Suprapubic skin (tissue), 4 donors: ENCODE measurements at places on chromosomes 2 and 18.

DNA sequence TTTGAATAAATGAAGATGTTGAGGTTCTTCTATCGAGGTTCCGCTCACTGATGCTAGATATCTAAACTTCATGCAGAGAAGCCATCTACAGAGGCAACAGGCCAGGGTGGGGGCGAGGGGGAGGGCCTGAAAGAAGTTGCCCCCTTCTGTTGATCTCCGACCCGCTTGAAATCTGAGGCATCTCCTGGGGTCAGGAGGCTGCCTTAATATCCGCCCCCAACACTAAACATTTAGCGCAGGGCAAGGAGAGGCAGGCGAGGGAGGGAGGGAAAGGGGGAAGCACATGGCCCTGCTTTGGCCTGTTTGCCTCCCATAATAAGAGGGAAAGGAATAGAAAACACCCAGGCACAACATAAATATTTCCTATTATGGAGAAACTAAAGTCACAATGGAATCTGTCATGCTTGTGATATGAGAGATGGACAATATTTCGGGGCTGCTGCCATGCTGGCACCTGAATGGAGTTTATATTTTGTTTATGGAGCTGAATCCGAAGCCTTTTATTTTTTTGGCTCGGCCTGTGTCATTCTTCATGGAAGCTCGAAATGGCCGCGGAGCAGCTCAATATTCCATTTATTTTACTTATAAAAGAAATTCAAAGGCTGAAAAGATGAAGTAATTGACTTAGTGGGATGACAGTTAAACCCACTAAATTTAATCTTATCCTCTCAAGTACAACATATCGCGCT is 221.1 kb downstream of the INSIG2 start:
- H3K27me3 ChIP-seq: no peaks in the 10 kb centered on the region
- peaks cover 11% of the 10 kb centered on the region for H3K4me1 ChIP-seq
- H3K36me3 ChIP-seq: no peaks in the 10 kb centered on the region
- peak overlapping the region; percentile 54 for H3K4me3 ChIP-seq
- DNase-seq: no peak

- peaks cover 8% of the 10 kb centered on the region for H3K27me3 ChIP-seq
- H3K36me3 ChIP-seq: no peaks in the 10 kb centered on the region
- no peaks in the 10 kb centered on the region for H3K4me1 ChIP-seq
- H3K27ac ChIP-seq: no peak overlapping the region
- no peak for DNase-seq
- no peak overlapping the region for H3K4me3 ChIP-seq
Measured at GRCh38 chr2:95015261-95015912, 10.1 kb upstream of the MAL start.

DNA sequence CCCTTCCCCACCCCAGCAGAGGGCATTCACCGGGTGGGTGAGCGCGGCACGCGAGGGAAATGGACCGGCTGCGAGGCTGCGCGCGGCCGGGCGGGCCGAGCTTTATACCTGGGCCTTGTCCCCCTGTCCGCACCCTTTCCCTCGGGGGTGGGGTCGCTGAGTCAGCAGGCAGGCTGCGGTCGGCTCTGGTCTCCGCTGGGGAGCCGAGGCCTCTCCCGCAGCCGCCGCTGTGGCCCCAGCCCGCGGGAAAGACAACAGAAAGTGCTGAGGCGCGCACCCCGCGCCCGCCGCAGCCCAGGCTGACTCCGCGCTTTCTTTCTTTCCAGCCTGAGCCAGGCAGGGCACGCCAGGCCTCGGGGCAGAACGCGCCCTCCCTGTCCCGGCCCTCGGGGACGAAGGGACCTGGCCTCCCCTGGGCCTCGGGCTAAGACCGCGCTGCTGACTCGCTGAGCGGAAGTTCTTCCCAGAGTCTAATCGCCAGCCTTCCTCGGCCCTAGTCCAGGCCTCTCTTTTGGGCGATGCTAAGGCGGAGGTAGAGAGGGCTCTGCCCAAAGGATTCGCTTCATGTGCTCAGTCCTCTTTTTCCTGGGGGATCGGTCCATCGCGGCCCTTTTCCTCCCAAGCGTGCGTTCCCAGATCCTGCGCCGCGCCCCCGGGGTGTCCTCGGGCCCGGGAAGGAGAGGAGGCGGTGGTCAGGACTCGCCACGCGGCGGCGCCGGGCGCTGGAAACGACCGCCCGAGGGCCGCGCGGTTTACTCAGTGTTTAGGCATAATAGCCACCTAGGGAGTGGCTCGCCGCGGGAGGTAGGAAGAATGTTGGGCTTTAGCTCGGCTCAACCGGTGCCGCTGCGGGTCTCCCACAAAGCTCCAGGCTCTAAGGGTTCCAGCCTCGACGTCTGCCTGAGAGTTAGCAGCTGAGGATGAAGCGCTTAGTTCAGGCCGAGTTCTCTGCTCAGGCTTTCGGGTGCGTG is at the start of gene CRYBA2:
TSS of gene CRYBA2 (minus strand) at position 78 of the 971 bp plus-strand sequence. CDS start 246 bp downstream, outside the sequence.
- H3K27me3 ChIP-seq: peaks cover 91% of the 10 kb centered on the region
- peaks cover 27% of the 10 kb centered on the region for H3K4me1 ChIP-seq
- no peaks in the 10 kb centered on the region for H3K36me3 ChIP-seq
- no peak within 1 kb of the TSS for H3K27ac ChIP-seq

DNA sequence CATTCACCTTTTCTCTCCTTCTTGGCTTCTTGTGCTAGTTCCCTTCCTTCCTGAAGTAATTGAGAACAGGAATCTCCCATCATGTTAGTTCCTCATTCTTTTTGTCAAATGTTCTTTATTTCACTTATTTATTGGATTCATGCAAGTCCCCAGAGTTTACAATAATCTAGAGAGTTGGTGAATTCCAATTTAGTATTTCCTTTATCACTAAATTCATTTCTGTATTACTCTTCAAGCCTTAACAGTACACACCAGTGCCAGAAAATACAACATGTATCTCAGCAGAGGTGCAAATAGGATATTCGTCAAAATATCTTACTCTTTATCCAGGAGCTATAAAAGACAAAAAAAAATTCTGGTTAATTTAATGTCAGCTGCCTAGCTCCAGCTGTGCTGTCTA is 121.9 kb upstream of the SETBP1 start:
- no peak overlapping the region for H3K27ac ChIP-seq
- no peak for DNase-seq
- H3K4me3 ChIP-seq: no peak overlapping the region
- H3K36me3 ChIP-seq: no peaks in the 10 kb centered on the region

DNA sequence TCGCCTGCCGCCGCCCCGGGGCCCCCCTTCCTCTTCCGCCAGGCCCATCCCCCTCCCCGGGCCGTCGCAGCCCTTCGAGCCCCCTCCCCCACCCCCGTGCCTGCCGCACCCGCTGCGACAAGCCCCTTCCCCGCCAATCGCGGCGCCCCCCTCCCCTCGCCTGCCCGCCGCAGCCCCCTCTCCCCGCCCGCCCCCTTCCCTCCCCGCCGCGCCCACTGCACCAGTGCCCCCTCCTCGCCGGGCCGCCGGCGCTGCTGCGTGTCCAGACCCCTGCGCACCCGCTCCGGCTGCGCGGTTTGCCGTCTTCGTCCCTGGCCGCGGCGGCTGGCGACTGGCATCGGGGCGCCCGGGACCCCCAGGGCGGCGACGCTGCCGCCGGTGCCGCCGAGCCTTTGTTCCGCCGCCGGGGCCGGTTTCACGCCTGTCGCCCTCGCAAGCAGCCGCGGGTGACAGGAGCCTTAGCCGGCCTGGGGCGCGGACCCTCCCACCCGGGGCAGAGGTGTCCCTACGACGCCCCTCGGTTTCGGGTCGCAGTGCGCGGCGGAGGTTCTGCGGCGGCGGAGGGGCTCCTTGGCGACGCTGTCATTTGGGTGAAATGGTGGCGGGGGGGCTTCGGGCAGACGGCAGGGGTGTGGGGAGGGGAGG is 18.1 kb downstream of the GPC1 start:
- peaks cover 82% of the 10 kb centered on the region for H3K4me1 ChIP-seq
- H3K27ac ChIP-seq: no peak overlapping the region
- no peaks in the 10 kb centered on the region for H3K36me3 ChIP-seq

GRCh38 chr18:79708412-79708811 is 28.8 kb downstream of the CTDP1 start:
- no peaks in the 10 kb centered on the region for H3K27me3 ChIP-seq
- no peak overlapping the region for H3K4me3 ChIP-seq
- H3K27ac ChIP-seq: no peak overlapping the region
